ENCODE measurements at places on chromosomes 5 and 9. TPM values are rescaled to one million over a fixed set of nuclear protein-coding genes. Genes with fewer than 3 reads are reported as not detected.

DNA sequence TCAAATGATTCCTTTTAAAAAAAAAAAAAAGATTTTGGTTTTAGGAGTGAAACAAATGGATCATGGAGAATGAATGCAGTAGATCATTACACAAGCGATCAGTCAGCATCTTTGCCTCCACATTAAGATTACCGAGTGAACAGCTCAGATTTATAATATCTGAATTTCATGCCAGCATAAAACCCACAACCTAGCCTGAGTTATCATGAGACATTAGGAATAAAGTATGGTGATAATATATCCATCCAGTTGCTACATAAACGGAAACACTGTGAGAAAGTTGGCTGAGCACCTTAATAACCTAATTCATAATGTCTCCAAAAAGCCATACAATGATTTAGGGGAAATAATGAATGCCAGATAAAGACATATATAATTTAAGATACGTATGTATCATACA, 553.1 kb upstream of the TUSC1 start:
- DNase-seq, result no peak

GRCh38 chr5:87231037-87231808, 36.5 kb upstream of the RASA1 start:
- DNase-seq, result no peak

- DNase-seq, result no peak
These were observed 57.7 kb upstream of the NXNL2 start for GRCh38 chr9:88477300-88477751.

GRCh38 chr9:36319183-36319582, 60.9 kb upstream of the GNE start:
- DNase-seq, result no peak

DNA sequence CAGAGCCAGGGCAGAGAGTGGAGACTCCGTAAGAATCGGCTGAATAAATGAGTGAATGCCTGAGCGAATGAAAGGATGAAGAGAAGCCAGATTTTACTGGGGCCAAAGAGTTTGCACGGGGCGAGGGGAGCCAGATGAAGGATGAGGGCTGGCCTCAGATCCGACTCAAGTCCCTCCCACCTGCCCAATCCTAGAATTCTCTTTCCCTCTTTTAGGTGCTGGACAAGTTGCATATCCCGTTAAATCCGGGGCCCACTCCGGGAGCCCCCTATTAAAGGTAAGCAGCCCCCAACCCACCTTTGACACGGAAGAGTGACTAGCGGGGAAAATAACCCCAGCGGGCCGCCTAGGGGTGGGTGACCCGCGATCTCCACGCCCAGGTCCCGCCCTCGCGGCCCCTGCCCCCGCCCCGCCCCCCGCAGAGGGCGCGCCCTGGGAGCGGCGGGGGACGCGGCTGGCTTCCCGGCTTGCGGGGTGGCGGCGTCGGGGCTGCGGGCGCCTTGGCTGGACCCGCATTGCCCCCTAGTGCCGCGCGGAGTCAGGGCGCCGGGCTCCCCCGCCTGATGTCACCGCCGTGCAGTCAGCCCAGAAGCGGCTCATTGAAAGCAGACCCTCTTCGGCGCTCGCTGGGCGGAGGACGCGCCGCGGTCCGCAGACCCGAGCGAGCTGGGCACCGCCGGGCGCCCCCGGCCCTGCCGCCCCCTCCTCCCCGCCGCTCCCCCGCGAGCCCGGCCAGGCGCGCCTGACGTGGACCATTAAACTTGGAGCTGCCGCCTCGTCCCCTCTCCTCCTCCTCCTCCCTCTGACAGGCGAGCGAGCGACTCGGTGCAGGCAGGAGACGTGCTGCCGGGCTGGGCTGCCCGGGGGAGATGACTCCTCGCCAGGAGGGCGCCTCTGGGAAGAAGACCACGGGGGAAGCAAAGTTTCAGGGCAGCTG, at the start of gene ADRA1B:
Gene ADRA1B, plus strand, starts transcription at position 579 of the 937 bp plus-strand sequence. CDS start 424 bp downstream, outside the sequence.
- DNase-seq, result peak; percentile 39

- DNase-seq, result no peak
These were observed 123.9 kb upstream of the HAPLN1 start for GRCh38 chr5:83844449-83845068.

GRCh38 chr5:172868924-172869591, 35.0 kb downstream of the ERGIC1 start:
- peak; percentile 97 for DNase-seq

DNA sequence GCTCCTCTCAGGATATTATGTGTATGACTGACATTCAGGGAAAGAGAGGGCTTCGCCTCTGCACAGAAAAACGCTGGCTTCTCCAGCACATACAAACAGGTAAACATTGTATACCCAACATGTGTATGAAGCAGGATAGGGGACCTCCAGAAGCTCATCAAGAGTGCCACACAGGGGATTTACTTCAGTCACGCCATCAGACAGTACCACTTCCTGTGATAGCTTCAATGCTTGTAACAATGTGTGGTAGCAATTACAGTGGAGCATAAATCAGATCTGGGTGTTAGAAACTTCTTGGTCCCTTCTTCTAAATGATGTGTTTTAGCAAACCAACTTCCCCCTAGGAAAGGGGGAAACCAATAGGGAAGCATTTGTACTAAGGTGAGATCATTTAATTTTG, 160.8 kb downstream of the TSSK1B start:
- DNase-seq, result no peak

DNA sequence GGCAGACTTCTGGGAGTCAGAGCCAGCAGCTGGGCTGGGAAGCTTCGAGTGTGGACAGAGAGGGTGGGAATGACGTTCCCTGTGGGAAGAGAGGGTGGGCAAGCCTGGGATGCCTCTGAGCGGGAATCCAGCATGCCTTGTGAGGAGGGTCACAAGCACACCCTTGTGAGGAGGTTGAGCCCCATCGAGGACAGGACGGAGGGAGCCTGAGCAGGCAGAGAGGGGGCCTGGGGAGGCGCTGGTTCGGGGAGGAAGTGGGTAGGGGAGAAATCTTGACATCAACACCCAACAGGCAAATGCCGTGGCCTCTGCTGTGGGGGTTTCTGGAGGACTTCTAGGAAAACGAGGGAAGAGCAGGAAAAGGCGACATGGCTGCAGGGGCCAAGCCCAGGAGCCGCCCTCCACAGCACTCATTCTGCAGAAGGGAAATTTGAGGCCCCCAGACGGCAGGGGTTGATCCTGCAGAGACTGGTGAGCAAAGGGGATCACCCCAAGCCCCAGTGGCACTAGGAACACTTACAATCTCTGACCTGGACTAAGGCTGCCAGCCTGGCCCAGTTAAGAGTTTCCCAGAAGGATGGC, 1.1 kb upstream of the IL13 start:
- DNase-seq, result no peak

DNA sequence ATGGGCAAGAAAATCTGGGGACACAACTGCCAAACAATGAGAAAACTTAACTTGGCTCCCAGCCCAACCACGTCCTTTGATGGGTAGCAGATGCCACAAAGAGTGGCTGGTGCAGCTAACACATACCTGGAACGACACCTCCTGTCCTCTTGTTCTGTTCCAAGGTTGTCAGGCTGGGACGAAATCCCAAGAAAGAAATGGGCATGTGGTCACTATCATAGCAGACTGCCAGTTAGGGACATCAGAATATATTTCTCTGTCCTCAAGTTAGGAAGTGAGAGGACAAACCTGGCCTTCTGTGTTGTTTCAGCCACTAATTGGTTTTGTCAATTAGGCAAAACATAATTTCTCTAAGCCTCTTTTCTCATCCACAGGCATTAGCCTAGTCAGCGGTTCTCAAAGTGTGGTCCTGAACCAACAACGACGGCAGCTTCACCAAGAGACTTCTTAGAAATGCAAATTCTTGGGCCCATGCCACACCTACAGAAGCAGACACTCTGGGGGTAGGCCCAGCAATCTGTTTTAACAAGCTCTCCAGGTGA, 63.4 kb downstream of the RAPGEF1 start:
- no peak for DNase-seq

DNA sequence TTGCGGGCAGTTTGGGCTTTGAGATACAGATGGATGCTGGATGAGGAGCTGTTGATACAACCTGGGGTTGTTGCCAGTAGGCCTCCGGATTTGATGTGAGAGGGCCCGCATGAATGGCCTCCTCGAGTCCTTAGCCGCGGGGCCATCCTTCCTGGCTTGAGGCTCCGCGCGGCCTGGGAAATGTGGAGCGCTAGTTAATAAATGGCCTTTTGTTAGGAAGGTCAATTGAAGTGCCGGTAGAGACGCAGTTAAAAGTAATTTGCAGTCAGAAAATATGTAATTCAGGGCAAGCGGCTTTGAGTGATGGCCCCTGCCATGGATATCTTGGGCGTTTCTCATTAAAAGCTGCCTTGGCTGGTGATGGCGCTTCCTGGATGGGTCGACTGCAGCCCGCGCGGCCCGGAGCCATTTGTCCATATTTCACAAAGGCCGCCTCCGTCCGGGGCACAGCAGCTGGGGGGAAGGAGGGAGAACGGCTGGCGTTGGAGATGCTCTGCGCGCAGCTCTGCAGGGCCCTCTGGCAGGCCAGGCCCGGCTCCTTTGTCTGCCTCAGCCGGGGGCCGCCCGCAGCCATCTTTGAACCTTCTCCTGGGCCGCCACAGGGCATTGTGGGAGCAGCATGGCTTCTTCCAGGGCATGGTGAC, 11.2 kb downstream of the MVB12B start:
- no peak for DNase-seq

DNA sequence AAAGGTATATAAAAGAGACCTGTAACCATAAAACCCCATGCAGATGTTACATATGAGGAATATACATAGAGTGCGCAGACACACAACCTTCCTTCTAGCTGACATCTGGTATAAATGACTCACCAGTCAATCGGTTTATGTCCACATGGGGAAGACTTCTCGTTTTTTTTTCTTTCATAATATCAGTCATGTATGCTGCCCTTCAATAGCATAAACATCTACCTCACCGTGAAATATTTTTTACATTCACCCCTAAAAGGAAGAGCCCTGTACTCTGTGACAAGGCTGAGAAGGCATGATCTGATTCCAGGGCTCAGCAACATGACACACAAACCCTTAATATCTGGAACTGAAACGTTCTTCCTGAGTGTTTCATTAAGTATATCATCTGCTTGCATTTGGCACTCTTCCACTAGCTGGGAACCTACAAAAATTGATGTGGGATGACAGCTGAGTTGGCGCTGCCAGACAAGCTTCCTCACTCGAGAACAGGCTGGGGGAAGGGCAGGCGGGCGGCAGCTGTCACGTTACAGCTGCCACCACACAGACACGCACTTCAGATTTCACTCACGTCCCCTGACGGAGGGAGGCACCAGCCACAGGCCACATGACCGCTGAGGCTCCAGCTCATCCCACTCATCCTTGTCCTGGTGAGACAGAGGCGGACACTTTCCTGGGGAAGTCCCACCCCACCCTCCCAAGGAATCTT, 74.2 kb downstream of the SHB start:
- DNase-seq, result peak; percentile 90

- no peak for DNase-seq
These were observed 155.8 kb downstream of the DAB2IP start for GRCh38 chr9:121807069-121807822.

GRCh38 chr5:138944527-138945322, 69.6 kb upstream of the LRRTM2 start:
- DNase-seq, result no peak

DNA sequence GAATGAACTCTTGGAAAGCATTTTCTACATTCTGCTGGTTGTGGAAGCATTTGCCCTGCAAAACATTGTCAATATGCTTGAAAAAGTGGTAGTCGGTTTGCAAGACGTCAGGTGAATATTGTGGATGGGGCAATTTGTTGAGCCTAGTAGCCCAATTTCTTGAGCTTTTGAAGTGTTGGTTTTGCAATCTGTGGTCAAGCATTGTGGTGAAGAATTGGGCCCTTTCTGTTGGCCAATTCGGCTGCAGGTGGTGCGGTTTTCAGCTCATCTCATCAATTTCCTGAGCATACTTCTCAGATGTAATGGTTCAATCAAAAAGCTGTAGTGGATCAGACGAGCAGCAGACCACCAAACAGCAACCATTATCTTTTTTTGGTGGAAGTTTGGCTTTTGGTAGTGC, 426.8 kb upstream of the CDH9 start:
- no peak for DNase-seq

DNA sequence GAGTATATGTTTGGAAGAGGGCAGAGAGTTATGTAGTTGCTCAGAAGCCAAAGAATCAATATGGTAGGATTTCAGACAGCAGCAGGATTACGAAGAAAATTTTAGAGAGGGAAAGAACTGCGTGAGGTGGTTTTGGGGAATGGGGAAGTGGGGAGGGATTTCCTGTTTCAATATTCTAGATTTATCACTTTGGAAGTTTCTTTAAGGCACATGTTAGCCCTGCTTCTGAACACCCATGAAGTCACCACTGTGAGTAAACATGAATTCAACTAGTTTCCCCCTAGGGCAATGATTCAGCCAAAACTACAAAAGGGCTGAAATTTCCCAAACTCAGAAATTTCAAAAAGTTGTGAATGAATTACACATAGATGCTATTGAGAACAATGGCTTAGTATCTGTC, 132.2 kb downstream of the EBF1 start:
- DNase-seq, result no peak

- DNase-seq, result no peak
These were observed 17.6 kb upstream of the MYO10 start for GRCh38 chr5:16953729-16954128.

DNA sequence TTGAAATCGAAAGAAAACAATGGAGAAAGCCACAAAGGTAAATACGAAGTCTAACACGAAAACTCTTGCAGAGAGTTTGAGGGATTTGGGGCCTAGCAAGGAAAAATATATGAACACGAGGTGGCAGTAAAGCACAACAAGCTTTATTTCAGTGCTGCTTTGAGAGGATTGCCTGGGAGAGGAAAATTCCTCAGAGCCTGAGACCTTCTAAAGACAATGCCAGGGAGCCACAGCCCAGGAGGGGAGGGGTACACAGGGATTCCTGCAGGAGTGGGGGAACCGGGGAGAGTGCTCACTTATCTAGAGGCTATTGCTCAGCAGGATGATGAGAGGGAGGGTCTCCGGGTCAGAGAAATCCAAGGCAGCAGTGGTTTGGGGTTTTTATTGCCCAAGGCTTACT, 134.9 kb upstream of the ADCY2 start:
- DNase-seq, result no peak

- no peak for DNase-seq
These were observed 113.1 kb downstream of the PSD2 start for GRCh38 chr5:139908749-139909148.

DNA sequence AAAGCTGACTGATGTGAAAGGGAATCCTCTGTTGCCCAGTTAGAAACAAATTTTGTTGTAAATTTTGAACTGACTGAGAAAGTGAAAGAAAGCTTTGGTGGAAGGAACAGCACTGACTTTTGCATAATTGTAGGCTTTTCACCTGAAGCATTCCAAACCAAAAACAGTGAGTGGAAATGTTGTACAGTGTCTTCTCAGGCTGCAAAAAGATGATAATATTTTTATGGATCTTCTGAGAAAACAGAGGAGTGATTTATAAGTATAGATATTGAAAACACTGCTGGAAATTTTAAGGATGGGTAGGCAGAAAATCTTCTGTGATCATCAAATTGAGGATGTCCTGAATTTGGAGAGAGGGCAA, 40.0 kb downstream of the LURAP1L start:
- DNase-seq, result no peak

- no peak for DNase-seq
These were observed 101.7 kb upstream of the SARDH start for GRCh38 chr9:133839822-133840329.

The ENDOG gene
- 120 TPM for total RNA-seq

The OR1Q1 gene
- not detected for total RNA-seq

The ATP10B gene
- 0.63 TPM for total RNA-seq

The GKAP1 gene
- total RNA-seq, result 40.0 TPM

The ALDH1A1 gene
- total RNA-seq, result 42.8 TPM

Measured in gastrocnemius medialis (tissue), 4 donors.